Stimulated activated CD4-positive, alpha-beta T cell treated with anti-CD3 and anti-CD28 coated beads, Interleukin-12 subunit alpha, Interleukin-12 subunit beta, amount 100 ng/mL, for 48 hours (primary cell): ENCODE measurements at places on chromosomes 5 and 9.

DNA sequence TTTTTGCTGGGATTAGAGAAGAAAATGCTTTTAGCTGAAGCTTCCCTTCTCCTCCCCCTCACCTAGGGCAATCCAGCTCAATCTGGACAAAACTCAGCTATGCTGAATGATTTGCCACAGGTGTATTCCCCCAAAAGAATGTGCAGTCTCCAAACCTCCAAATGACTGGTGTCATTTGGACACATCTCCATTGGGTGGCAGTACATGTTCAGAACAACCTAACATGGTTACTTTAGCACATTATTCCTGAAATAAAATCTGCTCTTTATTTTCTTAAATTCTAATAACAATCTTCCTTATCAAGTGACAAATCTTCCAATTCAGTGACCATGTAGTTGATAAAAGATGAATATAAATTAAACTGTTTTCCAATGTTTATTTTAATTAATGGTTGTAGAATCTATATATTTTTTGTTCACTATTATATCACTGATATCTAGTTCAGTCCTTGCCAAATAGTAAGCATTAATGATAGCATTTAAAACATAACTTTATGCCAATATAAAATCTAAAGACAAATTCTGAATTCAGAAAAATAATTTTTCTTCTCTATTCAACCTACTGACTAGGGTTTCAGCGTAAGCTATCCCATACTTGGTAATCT, 61.3 kb upstream of the MOCS2 start:
- DNase-seq: no peak

- no peak for DNase-seq
These were observed 51.9 kb downstream of the ERCC6L2 start for GRCh38 chr9:95927271-95928004.

DNA sequence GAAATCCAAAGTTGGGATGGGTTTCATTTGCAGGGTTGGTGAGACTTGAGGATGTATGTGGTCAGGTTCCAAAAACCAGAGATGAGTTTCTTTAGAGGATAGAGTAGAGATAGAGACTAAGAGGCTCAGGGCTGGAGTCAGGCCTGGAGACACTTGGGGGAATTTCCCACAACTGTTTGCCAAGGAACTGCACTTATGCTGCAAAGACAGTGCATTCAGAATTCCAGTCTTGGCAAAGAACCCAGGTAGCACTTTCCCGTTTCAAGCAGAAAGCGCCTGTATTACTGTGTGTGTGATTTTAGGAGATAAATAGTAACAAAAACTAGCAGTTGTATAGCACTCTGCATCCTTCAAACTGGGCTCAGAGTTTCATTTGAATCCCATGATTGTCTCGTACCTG, 55.4 kb downstream of the SNCAIP start:
- no peak for DNase-seq

- DNase-seq: no peak
These were observed 1871.9 kb upstream of the CDH6 start for GRCh38 chr5:29321591-29321990.

GRCh38 chr9:134531220-134531970, 110.2 kb upstream of the COL5A1 start:
- DNase-seq: no peak

GRCh38 chr5:122701640-122702523, 73.0 kb upstream of the SNX2 start:
- DNase-seq: no peak

- DNase-seq: no peak
These were observed 119.6 kb upstream of the RETREG1 start for GRCh38 chr5:16736158-16736995.

DNA sequence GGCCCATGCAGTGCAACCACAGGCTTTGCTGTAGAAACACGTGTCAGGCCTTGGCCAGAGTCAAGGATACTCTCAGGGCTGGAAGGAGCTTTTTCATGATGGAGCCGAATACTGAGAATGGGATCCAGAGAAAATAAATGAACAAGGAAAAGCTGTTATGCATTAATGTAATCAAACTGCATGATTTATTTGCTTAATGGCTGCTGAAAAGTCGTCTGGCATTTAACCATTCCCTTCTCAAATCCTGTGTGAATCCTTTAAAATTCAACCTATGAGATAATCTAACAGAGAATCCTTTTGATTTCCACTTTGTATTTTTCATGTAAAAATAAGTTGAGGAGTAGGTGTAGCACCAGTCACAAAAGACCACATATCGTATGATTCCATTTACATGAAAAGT, 24.1 kb upstream of the GNA14 start:
- no peak for DNase-seq

- no peak for DNase-seq
These were observed 25.3 kb downstream of the LRRC70 start for GRCh38 chr5:62603934-62604333.

GRCh38 chr5:141484641-141485311, at the start of gene PCDHGC4:
TSS of gene PCDHGC4 (plus strand) at chr5:141485030. CDS start at chr5:141485174, 144 bp downstream.
- no peak for DNase-seq

GRCh38 chr5:112532654-112533360, 113.7 kb upstream of the EPB41L4A start:
- no peak for DNase-seq
